ENCODE measurements at places on chromosomes 7 and 10. TPM values are rescaled to one million over a fixed set of nuclear protein-coding genes. Genes with fewer than 3 reads are reported as not detected.
A peak's percentile ranks its signal among the peaks of the same experiment; 100 is the strongest.

DNA sequence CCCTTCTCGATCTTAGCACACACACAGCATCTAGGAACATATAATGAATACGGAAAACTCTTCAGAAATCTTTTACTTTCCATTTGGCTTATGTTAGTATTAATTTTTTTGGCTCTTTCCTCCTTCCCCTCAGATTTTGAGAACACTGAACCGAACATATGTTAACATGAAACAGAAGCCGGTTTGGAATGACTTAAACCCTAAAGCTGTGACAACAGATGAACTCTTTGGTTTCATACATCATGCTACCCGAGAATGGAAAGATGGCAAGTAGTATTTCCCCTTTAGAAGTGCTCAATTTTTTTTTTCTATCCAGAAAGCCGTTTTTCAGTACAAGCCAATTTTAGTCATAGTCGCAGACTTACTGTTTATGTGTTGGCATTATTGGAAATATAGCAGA is 164.7 kb downstream of the DNAH11 start:
- DNase-seq, result no peak

UNCX gene
- not detected for total RNA-seq

- DNase-seq, result no peak
Observed at GRCh38 chr10:105534086-105534485, 893.0 kb downstream of the SORCS3 start.

KMT2E gene
- 66.7 TPM for total RNA-seq

PYROXD2 gene
- total RNA-seq, result 1.0 TPM

AHR gene
- 91.9 TPM for total RNA-seq

CYP3A7 gene
- not detected for total RNA-seq

- DNase-seq, result no peak
Observed at GRCh38 chr7:153641199-153641598, 411.0 kb upstream of the DPP6 start.

DNA sequence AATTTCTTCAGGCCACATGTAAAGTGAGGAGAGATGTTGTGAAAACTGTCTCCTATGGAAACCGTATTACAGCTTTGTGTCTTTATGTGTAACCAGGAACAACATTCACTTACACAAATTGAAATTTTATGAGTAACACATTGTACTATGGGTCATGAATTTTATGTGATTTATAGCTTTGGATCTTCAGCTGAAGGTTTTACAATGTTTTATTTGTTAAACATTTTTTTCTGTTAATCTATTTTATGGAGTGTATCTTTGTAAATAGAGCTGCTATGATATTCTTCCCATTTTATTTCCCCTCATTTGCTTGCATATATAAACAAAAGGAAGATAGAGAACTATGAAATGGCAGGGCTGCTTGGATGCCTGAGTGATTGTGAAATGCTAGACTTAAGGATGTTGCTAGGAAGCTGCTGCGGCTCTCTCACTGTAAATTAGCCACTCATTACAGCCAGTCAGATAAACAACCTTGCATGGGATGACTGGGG is 104.5 kb upstream of the PCLO start:
- no peak for DNase-seq

CHST15 gene
- 9.5 TPM for total RNA-seq

HOXA7 gene
- total RNA-seq, result 21.7 TPM

GRCh38 chr10:101660256-101660655 is 34.7 kb downstream of the FBXW4 start:
- DNase-seq, result no peak

- DNase-seq, result peak; percentile 0
Observed at GRCh38 chr10:132519382-132520176, 18.0 kb upstream of the INPP5A start.

DNA sequence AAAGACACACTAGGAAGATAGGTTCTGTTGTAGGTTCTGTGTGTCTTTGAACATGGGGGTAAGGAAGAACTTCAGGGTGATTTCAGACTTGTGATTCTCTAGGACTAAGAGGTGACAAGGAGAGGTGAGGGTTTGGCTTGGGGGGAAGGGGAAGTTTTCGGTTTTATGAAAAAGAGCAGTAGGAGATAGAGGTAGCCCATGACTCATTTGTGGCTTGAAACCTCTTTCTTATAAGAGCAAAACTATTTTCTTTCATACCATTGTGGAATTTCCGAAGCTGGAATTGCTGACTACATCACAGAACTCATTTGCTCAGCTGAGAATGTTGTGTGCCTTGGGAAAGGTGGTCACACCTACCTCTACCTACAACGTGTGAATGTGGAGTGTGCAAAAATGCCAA is 39.6 kb upstream of the IKZF1 start:
- peak; percentile 66 for DNase-seq
